ENCODE measurements at places on chromosomes 6 and 20. TPM values are rescaled to one million over a fixed set of nuclear protein-coding genes. Genes with fewer than 3 reads are reported as not detected.

DNA sequence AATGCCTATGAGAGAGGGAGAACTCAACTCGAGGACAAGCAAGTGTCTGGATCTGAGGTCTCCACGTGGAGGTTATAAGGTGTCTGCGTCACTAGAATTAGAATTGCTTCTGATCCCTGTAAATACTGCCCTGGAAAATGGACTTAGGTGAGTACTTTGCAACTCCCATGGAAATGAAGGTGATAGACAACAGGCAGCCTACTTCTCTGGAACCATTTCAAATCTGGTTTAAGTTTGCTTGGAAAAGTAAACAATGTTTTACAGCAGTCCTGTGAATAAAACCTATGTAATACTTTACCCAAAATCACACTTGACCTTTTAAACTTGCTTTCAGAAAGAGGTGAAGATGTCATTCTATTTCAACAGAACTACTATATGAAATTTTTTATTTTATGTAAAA is 70.1 kb upstream of the TENT5A start:
- no peak for DNase-seq

DNA sequence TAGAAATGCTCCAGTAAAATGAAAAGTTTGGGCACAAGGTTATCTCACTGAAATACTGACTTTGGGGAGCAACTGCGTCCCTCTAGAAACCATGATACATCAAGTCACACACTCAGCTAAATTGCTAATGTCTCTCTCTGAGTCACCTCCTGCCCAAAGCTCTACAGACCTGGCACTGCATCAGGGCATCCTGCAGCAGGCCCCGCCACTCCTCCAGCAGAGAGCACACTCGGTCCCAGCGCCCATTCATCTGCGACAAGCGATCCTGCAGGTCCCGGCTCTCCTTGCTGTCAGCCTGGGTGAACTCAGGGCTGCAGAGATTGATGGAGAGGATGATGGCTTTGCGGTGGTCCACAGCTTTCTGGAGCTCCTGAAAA is 329.0 kb downstream of the ESR1 start:
- DNase-seq, result no peak

The FAM184A gene
- total RNA-seq, result 134 TPM

DNA sequence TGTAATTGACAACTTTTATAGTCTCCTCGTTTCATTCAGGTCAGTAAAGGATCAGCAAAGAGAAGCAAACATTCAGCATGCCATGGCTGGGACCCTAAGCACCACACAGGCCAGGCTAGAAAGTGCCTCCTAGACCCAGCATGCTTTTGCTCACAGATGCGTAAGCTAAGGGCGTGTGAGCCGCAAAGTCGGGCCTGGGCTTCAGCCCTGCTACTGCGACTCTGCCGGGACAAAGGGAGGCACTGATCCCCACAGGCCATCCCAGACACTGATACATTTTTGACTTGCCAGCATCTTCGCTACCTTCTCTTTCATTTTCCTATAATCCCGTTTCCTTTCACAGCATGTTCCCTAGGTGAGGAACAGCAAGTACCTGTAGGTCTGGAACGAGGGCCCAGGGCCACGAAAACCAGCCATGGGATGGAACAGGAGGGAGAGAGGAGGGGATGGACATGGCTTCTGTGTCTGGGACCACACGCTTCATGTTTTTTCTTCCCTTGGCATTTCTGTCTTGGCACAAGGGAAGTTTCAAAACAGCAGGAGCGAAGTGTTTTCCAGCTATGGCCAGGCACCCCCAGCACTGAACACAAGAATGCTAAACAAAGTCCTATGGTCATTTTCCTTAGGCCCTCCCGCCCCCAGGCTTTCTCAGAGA is 42.6 kb downstream of the IRF4 start:
- DNase-seq, result no peak

GRCh38 chr6:41502917-41503671 is 43.1 kb upstream of the FOXP4 start:
- DNase-seq, result peak; percentile 22

- DNase-seq, result no peak
These were observed 17.7 kb upstream of the MAP3K7 start for GRCh38 chr6:90604546-90604945.

DNA sequence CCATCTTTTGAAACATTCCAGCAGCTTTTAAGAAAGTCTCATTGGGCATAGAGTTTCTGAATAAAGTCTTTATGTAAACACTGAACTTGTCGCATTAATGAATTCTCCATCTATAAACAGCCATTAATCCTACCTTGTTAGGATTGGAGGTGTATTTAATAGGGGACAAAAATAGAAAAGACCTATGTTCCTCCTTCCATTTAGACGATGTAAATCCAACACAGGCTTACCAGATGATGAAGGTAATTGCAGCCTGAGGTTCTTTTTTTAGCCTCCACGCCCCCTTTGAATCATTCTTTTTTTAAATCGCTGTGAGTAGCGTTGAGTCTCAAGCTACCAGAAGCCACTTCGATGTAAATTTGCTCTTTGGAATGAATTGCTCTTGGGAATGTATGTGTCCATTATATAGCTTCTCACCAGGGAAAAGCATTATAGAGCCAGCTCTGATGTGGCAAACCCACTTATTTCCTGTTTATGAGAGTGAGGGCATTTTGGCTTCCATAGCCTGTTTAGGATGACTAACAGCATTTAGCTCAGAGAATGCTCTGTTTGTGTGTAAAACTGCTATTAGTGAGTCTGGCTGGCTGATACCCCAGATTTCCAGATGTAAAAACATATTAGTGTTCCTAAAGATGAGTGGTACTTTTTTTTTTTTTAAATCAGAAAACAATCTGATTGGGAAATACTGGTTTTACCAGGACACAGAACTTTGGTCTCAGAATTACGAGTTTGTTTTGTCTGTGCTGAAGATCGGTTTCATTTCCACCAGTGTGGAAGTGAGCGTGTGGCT is 74.9 kb upstream of the CLDN20 start:
- no peak for DNase-seq

DNA sequence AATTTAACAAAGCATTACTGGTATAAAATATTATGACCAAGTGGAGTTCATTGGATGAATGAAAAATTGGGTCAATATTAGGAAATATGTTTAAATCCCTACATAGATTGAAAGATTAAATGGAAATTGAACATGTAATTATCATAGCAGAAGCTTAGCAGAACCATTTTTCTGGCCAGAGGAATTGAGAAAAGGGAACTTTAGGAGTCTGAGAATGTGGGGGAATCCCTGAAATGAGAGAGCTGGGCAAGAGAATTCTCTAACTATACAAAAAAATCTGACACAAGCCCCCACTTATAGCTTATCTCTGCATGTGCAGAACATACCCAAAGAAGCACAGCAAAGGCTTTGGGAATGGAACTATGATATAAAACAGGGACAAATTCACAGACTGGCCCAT is 67.4 kb upstream of the ARHGAP18 start:
- no peak for DNase-seq

Data from endothelial cell (in vitro differentiated cells).